ENCODE measurements at places on chromosomes 7 and 10.
A peak's percentile ranks its signal among the peaks of the same experiment; 100 is the strongest.

DNA sequence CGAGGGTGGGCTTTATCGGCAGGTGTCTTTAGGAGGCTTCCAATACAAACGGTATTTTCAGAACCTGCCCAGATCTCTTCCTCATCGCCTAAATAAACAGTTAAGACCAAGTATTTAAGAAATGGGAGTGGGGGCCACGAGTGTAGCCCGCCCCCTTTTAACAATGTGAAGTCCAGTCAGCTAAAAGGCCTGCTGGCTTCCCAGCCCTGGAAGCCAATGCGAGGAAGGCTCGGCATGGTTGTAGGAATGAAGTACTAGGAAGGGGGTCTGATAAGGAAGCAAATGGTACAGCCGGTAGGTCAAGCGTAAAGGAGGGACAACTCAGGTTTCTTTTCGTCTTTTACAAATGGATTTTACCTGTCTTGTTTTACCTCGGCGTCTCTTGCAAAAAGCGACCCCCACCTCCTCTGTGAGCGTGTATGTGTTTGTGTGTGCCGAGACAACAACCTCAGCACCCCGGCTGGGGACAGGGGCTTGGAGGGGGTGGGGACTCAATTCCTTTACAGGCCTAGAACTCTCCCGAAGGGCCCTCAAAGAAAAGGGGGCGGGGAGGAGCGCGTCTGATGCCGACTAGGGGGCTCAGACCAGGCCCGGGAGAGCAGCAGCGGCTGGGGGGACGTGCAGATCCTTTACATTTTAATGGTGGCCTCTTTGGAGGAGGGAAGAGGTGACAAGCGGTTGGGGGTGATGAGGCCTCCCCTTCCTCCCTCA is 147.6 kb downstream of the GPR85 start:
- peak; percentile 70 for DNase-seq

DNA sequence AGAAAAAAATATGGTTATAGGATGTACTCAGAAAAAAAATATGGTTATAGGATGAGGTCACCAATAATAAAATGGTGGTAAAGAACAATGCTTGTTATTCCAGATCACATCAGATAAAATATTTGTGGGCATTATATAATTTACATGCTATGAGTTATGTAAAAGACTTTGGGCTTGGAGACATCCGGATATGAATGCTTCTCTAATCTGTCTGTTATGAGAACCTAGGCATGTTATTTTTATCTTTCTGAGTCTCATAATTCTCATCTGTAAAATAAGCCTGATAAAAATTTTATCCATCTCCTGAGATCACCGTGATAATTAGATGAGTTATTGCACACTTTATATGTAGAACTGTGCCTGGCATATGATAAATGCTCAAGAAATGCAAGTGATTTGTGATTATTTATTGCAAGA is 37.8 kb downstream of the DKK1 start:
- DNase-seq = no peak

- DNase-seq = no peak
Measured at GRCh38 chr7:1341361-1342089, 108.9 kb downstream of the UNCX start.

DNA sequence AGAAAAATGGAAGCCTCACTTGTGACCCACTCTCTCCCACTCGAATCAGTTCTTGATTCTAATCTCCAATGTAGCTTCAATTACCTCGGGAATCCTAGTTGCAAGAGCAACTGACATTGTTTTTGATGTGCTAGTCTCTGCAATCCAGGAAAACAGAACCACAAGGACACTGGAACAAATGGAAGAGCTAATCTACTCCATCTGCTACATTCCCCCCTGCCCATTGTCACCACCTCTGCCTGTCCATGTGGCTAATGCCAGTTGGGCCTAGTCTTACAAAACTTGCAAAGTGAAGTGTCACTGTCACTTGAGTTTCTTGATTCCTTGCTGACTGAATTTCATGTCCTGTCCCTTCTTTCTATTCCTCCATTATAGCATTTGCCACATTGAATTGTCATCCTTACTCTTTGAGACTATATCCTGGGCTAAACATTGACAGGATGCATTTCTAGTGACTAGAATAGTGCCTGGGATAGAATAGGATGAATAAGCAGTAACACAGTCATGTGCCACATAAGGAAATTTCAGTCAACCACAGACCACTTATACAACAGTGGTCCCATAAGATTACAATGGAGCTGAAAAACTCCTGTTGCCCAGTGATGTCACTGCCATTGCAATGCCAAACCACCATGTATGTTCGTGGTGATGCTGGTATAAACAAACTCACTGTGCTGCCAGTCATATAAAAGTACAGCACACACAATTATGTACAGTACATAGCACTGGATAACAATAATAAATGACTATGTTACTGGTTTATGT is 13.5 kb downstream of the GCC1 start:
- no peak for DNase-seq

DNA sequence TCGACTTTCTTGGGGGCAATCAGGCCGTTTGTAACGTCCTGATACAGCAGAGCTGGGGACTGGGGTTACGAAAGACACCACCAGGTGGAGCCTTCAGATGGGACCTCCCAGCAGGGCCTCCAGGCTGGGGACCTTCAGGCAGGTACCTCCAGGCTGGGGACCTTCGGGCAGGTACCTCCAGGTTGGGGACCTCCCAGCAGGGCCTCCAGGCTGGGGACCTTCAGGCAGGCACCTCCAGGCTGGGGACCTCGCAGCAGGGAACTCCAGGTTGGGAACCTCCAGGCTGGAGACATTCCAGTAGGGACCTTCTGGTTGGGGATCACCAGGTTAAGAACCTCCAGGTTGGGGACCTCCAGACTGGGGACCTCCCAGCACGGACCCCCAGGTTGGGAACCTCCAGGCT is 23.5 kb upstream of the GPR146 start:
- no peak for DNase-seq

- no peak for DNase-seq
Measured at GRCh38 chr10:93160829-93161228, 87.1 kb downstream of the CYP26A1 start.

DNA sequence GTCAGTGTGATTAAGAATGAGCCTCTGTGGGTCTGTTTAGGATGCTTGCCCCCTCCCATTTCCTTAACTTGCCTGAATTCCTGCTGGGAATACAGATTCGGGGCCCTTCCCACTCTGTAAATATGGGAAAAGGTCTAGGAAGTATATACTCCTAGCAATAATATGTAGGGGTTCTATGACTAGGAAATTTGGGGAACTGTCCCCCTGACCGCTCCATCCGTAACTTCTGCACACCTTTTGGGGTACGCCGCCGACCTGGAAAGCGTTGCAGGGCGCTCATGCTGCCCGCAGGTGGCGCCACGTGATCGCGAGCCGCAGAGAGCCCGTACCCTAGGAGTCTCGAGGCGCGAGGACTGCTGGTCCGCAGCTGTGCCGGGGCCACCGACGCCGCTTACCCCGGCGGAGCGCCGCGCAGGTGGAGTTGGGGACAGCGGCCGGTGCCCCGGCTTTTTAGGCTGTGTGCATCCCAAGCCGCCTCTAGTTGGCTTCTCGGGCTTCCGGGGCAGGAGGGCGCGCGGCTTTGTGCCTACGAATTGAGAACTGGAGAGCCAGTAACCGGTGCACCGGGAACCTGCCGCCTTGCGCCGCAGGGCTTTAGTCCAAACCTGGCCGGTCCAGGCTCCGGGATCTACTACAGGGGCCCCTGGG is 656 bp upstream of the CNNM2 start:
- DNase-seq = peak; percentile 89

- no peak for DNase-seq
Measured at GRCh38 chr7:132239422-132239994, 336.8 kb downstream of the PLXNA4 start.

DNA sequence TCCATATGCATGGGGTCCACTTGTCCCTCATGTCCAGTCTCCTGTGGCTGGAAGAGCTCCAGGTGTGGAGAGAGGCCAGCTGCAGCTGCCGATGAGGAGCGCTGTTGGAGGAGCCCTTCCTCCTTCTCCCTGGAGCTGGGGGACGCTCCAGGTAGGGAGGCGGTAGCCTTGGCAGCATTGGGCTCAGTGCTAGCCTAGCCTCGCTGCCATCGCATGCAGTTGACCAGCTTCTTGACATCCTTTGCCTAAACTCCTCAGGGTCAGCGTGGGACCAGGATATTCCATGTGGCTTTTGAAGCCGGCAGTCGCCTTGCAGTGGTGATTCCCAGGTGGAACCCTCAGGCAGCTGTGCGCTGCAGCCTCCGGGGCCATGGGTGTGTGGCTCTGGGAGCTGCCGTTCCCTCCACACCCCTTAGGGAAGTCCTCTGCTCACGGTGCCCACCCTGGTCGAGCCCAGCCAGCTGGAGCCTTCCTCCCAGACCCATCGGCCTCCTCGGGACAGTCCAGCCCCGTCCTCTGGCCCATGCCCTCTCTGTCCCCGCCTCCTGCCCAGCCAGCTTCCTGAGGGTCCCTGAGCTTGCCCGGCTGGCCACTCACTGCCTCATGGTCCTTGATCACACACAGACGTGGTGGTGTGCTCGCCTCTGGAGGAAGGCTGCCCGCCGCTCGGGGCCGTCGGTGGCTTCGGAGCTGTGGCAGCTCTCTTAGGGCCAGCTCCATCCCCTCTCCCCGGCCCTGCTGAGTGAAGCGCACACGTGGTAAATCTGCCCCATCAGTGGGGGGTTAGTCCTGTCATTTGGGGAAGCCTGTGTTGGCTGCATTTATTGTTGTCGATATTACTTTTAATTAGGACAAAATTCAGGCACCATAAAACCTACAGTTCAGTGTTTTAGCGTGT is 21.2 kb downstream of the INPP5A start:
- no peak for DNase-seq

GRCh38 chr7:20779041-20779440 is 7.6 kb downstream of the SP8 start:
- no peak for DNase-seq

GRCh38 chr10:124177180-124177518 is 83.8 kb upstream of the CHST15 start:
- no peak for DNase-seq

DNA sequence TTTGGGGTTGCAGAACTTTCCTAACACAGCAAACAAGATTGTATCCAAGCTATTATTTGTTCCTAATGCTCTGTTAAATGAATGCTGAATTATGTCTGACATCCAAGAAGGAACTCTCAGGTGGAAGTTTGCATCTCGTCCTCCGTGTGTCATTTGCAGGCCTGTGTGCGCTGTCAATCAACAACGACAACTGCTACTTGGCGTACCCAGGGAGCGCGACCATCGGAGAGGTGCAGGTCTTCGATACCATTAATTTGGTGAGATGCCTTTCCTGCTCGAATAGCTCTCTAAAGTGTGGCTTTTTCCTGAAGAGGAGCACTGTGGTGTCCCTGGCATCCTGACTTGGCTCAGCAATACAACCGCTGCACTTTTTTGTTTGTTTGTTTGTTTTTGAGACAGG is 26.9 kb downstream of the WIPI2 start:
- DNase-seq = no peak

DNA sequence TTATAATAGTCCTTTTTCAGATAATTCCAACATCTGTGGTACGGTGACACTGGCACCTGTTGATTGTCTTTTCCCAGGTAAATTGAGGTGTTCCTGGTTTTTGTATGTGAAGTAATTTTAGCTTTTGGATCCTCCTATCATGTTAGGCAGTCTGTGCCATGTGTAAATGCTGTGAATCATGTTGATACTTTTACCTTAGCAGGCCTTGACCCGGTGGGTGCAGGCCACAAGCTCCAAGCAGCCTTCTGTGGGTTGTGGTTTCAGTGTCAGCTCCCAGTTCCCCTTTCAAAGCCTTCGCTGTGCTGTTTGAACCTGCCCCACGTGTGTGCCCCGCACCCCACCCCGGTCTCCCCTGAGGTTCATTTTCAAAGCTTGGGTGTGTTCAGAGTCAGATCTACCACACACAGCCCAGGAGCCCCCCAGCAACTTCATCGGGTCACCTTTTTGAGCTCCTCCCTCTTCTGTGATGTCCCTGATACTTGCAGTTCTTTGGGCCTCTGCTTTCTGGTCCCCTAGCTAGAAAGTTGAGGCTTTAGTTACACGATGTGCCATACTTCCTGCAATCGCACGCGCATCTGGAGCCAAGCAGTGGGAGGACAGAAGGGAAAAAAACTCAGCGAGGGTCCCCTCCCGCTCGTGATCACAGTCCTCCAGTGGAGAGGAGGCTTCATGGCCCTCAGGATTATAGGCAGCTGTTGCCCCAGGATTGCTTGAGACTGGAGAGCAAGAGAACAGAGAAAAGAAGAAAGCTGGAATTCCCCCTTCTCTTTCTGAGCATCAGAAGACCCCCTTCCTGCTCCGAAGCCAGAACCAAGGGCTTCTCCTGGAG is 8.7 kb upstream of the BHLHA15 start:
- no peak for DNase-seq

- DNase-seq = peak; percentile 68
Measured at GRCh38 chr7:101733713-101734475, 83.5 kb upstream of the CUX1 start.

DNA sequence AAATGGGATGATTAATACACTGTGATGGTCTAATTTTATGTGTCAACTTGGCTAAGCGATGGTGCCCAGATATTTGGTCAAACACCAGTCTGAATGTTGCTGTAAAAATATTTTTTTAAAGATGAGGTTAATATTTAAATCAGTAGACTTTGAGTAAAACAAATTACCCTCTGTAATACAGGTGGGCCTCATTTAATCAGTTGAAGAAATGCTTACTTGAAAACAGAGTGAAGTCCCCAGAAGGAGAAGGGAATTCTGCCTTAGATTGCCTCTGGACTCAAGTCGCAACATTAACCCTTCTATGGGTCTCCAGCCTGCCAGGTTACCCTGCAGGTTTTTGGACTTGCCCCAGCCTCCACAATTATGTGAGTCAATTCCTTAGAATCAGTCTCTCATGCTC is 49.8 kb upstream of the AGK start:
- DNase-seq = no peak

DNA sequence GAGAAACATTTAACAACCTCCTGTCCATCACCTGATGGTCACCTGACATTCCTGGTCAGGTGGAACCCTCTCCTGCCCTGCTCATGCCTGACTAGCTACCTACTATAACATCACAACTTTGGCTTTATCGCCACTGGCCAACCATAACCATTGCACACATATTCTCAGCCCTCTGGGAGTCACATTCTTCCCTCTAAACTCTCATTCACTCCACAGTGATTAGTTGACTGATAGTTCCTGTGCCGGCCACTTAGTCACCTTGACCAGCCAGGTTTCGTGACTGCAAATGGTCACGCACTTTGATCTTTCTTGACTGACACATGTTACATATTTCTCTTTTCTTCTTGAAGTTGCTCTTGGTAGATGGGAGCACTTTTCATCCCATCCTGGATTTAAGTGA is 50.1 kb downstream of the GNAI1 start:
- no peak for DNase-seq

DNA sequence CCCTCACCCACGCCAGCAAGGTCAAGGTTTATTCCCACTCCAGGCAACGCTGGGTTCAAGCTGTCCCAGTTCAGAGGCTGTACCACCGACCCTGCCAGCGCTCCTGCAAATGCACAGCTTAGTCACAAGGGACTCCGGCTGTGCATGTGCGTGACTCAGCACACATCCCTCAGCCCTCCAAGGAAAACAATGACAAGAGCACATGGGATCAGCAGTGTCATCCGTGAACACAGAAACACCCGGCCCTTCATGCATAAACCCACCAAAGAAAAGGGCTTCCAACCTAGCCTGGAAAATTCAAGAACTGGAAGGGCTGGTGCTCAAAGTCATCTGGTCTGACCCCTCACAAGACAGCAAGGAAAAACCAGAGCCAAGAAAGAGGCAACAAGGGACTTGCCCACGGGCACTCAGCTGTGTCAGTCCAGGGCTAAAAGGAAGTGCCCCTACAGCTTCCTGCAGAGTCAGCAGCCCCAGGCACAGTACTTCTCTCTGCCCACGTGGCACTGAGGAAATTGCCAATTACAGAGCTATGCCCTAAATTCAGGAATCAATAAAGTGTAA is 106.1 kb downstream of the KCNMA1 start:
- no peak for DNase-seq

All from WTC11 (cell line).